Stimulated activated CD8-positive, alpha-beta memory T cell treated with anti-CD3 and anti-CD28 coated beads, Interleukin-4, amount 100 ng/mL, for 1 hour (primary cell): ENCODE measurements at places on chromosomes 5 and 9.

GRCh38 chr9:111108946-111109345 lies 70.7 kb upstream of the LPAR1 start:
- no peak for DNase-seq

DNA sequence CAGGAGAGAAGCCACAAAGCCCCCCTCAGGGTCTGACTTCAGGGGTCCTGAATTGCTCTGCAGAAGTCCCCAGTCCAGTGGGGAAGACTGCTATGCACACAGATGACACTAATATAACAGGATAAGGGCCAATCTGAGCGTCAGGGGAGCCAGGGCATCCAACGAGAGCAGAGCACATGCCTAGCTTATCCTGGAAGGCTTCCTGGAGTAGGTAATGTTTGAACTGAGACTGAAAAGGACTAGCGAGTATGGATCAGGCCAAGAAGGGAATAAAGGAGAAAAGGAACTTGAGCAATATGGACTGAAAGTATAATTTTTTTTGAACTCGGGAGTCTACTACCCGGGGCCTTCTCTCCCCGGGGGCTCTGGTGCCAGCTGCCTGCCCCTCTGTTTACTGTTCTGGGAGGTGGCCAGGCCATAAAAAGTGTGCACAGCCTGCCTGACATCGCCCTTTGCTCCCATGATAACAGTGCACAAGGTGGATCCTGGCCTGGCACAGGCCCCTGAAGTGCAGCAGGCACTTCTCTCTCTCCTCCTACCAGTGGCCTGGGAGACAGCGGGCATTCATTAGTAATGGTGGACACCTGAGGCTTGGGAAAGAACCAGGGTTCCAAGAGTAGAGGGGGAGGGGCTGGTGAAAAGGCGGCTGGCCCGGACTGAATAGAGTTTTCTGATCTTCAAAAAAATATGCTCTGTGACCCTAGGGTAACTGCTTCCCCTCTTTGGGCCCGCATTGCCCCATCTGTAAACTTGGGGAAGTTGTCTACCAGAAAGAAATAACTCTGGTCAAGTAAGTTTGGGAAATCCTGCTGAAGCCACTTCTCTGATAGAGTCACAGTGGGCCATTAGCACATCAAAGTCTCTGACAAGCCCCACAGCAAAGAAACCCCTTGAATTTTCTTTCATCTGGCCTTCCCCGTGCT lies 4.6 kb upstream of the SLC6A7 start:
- DNase-seq, result no peak

DNA sequence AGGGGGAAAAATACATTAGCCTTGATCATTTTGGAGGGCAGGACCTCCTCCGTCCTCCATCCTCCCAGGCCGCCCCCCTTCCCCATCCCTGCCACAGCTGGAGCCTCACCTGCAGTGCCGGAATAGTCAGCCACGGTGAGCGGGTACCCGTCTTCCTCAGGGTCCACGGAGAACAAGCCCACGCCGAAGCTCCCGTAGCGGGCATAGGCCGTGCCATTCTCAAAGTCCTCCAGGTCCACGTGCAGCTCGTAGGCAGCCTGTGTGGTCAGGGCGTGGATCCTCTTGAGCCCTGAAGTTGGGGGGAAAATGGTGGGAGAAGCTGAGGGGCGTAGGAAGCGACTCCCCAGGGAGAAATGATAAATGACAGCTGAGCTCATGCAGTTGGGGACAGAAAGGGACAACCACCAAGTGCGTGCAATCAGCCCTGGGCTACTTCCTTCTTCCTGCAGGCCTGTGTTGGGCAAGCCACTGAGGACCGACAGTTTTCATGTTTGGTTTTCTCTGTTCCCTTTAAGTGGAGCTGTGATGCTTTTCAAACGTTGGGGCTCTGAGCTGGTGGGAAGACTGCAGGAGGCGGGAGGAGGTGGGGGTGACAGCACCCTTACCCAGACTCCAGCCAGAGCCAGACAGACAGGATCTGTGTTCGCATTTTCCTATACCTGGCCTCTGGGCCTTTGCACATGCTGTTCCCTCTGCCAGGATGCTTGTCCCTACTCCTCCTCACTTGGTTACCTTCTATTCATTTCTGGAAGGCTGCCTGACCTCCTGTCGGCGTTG lies 8.7 kb upstream of the QRFP start:
- no peak for DNase-seq

DNA sequence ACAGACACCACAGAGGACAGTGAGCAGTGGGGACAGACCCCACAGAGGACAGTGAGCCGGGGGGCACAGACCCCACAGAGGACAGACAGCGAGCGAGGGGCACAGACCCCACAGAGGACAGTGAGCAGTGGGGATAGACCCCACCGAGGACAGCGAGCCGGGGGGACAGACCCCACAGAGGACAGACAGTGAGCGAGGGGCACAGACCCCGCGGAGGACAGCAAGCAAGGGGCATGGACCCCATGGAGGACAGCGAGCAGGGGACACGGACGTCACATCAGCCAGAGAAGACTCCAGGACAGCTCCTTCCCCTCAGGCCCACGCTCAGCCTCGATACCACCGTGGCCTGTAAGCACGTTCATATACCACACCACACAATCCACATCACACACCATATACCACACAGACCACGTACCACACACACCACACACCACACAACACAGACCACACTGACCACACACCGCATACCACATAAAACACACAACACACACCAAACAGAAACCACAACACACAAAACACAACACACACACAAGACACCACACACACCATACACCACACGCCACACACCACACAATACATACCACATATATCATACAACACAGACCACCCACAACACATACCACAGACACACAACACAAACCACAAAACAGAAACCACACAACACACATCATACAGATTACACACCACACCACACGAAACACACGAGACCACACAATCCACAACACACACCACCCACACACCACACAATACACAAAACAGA lies 5.2 kb upstream of the ZDHHC11 start:
- no peak for DNase-seq

GRCh38 chr5:179287071-179287470 lies 58.2 kb downstream of the ADAMTS2 start:
- DNase-seq, result no peak

- no peak for DNase-seq
Measured at GRCh38 chr5:65611524-65611923, 12.6 kb downstream of the TRIM23 start.

- DNase-seq, result no peak
Measured at GRCh38 chr9:21561502-21561901, 79.4 kb upstream of the IFNE start.

DNA sequence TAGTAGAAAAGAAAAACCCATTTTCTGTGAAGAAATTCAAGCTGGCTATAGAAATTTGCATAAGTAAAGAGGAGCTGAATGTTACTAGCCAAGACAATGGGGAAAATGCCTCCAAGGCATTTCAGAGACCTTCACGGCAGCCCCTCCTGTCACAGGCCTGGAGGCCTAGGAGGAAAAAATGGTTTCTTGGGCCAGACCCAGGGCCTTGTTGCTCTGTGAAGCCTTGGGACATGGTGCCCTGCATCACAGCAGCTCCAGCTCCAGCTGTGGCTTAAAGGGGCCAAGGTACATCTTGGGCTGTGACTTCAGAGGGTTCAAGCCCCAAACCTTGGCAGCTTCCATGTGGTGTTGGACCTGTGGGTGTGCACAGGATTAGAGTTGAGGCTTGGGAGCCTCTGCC lies 130.0 kb upstream of the DMRTA1 start:
- no peak for DNase-seq

DNA sequence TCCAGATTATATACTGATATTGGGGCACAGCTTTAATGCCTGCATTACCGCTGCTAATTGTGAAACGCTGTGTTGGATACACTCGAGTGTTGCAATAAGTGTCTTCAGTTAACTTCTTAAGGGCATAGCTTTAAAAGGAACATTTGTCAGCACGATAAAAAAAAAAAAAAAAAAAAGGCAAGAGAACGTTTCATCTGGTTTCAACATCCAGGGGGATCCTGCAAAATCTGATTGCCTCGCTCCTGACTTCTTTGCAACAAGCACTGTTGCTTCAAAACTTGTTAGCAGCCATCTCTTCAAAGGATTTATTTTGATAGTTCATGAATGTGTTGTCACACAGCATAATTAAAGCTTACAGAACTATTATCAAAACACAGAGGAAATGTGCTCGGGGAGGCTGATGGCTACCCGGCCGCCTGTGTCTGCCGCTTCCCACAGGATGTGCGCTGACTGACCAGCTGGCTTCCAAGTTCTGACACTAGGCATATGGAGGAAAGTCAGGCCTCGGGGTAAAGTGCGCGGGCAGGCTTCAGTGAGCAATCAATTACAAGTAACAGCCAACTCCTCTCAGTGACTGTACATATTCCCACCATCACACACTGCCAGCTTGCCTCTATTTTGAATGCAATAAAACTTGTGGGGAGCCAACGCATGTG lies 77.7 kb downstream of the EBF1 start:
- DNase-seq, result no peak

GRCh38 chr9:125842242-125842641 lies 95.1 kb downstream of the PBX3 start:
- no peak for DNase-seq

DNA sequence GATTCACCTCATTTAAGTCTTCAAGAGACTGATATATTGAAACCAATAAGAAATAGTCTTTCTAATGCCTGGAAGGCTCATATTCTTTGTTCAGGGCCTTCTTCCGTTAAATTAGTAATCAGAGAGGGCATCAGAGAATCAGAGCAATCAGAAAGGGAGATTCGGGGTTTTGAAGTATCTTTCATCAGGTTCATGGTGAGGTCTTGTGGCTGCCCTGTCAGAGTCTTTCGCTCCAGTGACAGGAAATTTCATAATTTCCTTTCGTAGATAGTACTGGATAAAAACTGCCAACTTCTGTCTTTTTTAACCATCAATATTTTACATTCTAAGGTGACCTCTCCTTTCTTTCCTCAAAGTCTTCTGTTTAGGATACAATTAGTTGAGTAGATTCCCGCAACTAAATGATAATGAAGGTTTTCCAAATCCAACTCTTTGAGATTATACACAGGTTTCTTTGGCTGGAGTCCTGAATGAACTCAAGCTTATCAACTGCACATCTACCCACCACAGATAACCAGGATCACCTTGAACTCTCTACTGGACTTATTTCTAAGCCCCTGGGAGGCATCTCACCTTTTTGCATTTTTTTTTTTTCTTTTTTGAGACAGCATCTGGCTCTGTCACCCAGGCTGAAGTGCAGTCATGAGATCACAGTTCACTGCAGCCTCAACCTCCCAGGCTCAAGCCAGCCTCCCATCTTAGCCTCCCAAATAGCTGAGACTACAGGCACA lies 5.5 kb downstream of the IL31RA start:
- no peak for DNase-seq

- DNase-seq, result no peak
Measured at GRCh38 chr5:1723957-1724821, 75.4 kb downstream of the MRPL36 start.

- DNase-seq, result no peak
Measured at GRCh38 chr5:151298063-151298855, 5.3 kb downstream of the SLC36A3 start.

DNA sequence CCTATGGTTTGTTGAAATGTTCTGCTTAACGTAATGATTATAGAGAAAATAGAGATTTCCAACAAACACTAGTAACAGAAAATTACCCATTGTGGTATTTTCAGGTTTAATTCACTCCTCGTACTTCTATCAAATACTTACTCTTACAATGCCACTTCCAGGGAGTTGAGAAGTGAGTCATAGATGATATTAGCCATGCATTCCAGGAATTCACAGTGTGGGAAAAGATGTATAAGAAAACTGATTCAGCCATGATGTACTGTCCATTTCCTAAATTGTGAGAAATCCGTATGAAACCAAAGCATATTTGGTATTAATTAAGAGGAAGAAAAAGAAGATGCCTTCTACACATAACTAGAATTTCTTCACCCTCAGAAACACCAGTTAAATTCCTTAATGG lies 1854.6 kb upstream of the WWC1 start:
- DNase-seq, result no peak

DNA sequence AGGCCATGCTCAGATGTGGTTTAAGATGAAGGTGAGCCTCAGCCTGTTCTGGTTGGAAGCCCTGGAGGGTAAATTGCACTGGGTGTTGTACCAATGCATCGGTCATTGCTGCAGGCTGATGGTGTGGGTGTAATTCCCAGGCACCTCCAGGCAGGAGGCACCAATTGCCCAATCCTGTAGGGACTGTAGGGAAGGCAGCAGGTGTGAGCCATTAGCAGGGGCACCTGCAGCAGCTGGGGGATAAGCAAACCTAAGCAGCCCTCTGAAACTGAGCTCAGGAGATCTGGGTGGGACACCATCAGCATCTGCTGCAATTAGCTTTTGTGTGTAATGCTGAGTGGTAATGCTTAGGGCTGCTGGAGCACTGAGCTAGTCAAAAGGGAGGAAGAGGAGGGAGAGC lies 190.1 kb upstream of the TBC1D2 start:
- DNase-seq, result no peak

- DNase-seq, result no peak
Measured at GRCh38 chr5:149596712-149597111, 15.4 kb downstream of the ARHGEF37 start.

- DNase-seq, result no peak
Measured at GRCh38 chr5:139446956-139447779, 7.8 kb upstream of the DNAJC18 start.

- no peak for DNase-seq
Measured at GRCh38 chr5:168607946-168608345, 28.8 kb upstream of the PANK3 start.

GRCh38 chr5:145943674-145944121 lies 7.3 kb downstream of the SH3RF2 start:
- no peak for DNase-seq

- DNase-seq, result no peak
Measured at GRCh38 chr9:6484210-6484609, 71.2 kb downstream of the UHRF2 start.

- DNase-seq, result peak; percentile 52
Measured at GRCh38 chr9:74777136-74777879, 110.4 kb downstream of the TRPM6 start.

DNA sequence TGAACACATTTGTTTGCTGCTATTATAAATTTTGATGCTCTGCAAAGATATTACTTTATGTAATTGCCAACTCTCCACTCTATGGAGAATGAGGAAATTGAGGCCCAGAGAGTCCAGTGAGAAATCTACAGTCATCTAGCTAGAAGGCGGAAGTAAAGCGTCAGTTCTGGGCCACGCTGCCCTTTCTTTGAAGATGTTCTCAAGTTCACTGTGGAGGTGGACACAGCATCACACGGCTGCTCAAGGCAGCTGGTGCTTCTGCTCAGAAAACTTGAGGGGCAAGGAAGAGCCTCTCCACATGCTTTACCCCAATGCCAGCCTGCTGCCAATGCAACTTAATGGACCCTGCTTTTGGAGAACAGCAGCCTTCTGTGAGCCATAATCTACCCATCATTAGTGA lies 96.3 kb downstream of the TTLL11 start:
- DNase-seq, result no peak

DNA sequence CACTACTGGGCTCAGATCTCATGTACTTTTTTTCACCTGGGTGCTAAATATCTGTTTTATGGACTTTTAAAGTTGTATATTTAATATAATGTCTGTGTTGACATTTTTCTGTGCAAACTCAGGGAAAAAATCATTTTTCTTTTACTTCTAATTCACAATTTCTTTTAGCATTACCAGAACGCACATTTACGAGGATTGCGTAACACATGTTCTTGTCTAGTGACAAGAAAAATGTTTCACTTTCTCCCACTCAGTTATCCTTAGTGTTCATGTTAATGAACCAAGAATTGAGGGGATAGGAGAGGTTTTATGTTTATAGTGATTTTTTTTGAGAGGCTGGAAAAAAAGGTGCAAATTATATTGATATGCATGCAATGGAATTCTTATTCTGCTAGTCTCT lies 86.3 kb upstream of the PJA2 start:
- no peak for DNase-seq
